Gastrocnemius medialis (tissue), 4 donors: ENCODE measurements at places on chromosomes 12 and 14. TPM values are rescaled to one million over a fixed set of nuclear protein-coding genes. Genes with fewer than 3 reads are reported as not detected.
A peak's percentile ranks its signal among the peaks of the same experiment; 100 is the strongest.

- no peak for DNase-seq
These were observed 199.6 kb upstream of the CNOT2 start for GRCh38 chr12:70043490-70044138.

GRCh38 chr14:43729143-43729542 is 777.9 kb downstream of the FSCB start:
- no peak for DNase-seq

The SOAT2 gene
- not detected for total RNA-seq

The SSPN gene
- total RNA-seq: 34.4 TPM

DNA sequence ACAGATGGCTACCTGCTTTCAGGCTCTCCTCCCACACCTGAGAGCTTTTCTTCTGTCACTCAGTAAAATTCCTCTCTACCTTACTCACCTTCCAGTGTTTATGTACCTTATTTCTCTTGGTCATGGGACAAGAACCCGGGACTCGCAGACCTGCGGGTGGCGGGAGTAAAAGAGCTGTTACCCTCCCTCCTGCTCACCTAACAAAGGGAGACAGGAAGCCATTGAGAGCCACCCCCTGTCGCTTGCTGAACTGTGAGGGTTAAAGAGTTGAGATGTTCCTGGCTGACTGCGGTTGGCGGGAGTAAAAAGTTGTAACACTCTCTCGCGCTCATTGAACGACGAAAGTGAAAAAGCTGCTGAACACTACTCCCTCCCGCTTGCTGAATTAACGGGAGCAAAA is 1935.1 kb upstream of the FLRT2 start:
- DNase-seq: no peak

DNA sequence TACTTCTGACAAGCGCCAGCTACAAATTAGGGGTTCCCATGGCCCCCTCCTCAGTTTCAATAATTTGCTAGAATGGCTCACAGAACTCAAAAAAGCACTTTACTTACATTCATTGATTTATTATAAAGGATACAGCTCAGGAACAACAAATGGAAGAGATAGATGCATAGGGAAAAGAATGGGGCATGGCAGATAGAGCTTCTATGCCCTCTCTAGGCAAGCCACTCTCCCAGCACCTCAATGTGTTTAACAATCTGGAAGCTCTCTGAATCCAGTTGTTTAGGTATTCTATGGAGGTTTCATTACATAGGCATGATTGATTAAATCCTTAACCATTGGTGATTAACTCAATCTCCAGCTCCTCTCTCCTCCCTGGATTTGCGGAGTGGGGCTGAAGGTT is 184.5 kb upstream of the DAAM1 start:
- no peak for DNase-seq

- no peak for DNase-seq
These were observed 115.4 kb downstream of the ESRRB start for GRCh38 chr14:76491172-76491930.

GRCh38 chr12:57127726-57128518 is at the start of gene LRP1:
Gene LRP1 (plus strand): TSS chr12:57128483. CDS start chr12:57128965, 482 bp downstream.
- DNase-seq: peak; percentile 80

The P2RX2 gene
- not detected for total RNA-seq

DNA sequence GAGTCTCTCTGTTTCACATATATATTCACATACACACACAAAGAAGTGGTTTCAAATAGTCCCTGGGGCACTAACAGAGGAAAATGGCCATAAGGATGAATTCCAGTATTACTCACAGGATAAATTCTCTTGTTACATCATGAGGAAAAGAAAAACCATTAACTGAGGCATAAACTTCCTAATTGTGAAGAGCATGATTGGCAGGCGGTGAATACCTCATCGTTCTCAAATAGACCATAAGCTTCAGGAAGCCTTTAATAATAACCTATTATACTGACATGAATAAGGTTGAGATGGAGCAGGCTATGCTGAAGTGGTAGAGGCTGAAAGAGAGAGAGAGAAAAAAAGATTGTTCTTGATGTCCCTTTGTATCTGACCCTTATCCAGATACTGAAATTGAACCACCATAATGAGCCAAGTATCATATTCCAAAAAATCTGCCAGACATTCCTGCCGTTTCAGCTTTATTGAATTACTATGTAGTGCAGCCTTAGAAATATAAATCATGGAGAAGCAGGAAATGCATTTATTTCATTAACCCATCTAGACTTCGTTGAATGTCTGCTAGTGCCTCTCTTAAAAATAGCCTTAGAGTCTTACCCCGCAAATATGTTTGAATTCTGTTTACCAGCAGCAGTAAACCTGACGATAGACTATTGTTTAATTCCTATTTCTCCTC is 86.8 kb downstream of the NUAK1 start:
- DNase-seq: no peak

GRCh38 chr12:29882846-29883245 is 99.1 kb upstream of the TMTC1 start:
- DNase-seq: no peak

The FAM222A gene
- 7.0 TPM for total RNA-seq
